Left ventricle myocardium superior (tissue), 1 donor: ENCODE measurements at places on chromosomes 11 and 22.
A peak's percentile ranks its signal among the peaks of the same experiment; 100 is the strongest.

GRCh38 chr11:128708660-128709059 is 14.8 kb downstream of the FLI1 start:
- DNase-seq: no peak

DNA sequence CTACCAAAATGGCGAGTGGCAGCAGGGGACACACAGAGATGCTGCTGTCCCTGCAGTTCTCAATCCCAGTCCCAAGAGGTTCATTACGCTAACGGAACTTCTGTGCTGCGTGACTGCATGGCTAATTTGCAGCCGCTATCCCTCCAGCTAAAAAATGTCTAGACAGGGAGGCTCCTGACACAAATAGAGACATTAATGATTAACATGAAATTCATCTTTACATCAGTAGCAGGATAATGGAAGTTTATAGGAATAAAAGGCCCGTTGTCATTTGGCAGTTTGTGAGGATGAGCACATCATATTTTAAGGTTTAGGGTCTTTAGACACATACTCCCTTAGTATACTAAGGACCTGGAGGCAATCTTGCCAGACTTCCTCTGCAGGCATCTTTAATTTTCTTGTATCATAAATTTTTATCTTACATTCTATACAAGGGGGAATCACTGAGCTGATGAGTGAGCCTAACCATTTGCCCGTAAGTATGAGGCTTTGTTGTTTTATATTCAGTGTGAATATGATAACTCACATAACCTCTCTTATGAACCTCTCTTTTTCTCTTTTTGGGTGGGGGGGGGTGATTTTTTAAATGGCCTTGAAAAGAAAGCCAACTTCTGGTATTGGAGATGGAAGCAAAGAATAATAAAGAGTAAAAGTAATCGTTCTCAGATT is 99.8 kb upstream of the OR9G4 start:
- no peak for DNase-seq

DNA sequence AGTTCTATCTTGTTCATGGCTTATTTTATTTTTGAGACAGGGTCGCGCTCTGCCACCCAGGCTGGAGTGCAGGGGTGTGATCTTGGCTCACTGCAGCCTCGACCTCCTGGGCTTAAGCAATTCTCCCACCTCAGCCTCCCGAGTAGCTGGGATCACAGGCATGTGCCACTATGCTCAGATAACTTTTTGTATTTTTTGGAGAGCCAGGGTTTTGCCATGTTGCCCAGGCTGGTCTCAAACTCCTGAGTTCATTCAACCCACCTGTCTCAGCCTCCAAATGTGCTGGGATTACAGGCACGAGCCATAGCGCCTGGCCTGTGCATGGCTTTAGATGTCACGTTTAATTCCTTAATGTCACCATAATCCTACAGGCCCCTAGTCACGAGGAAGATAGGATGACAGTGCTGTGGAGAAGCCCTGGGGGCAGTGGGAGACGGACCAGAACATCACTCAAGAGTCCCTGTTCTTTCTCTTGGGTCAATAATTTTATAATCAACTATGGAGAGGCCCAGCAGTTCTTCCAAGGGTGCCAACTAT is 99.5 kb downstream of the RDX start:
- no peak for DNase-seq

DNA sequence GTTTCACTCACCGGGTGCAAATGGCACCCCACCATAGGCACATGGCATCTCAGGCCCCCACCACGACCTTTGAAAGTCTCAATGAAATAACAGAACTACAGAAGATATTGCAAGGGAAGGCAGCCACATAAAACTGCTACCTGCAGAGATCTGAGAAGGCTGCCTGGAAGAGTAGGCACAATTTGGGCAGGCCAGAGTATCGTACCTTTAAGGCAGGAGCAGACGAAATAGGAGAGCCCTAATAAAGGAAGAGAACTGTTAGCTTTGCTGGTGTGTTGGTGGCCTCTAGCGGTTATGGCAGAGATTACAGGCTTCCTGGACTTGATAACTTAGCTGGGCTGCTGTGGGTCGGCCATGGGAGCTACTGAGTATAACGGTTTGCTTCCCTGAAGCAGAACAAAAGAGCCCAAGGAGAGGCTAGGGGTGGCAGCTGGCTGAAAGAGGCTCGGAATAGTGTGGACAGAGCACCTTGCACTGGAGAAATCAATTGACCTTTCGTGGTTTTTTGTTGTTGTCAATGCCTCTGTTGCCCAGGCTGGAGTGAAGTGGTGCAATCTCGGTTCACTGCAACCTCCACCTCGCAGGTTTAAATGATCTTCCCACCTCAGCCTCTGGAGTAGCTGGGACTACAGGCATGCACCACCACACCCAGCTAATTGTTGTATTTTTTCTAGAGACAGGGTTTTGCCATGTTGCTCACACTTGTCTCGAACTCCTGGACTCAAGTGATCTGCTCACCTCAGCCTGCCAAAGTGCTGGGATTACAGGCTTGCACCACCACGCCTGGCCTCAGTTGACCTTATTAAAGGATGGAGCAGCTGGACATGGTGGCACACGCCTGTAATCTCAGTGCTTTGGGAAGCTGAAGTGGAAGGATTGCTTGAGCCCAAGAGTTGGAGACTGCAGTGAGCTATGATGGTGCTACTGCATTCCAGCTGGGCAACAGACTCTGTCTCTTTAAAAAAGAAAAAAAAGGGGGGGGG is 4.8 kb downstream of the SDF2L1 start:
- peak; percentile 67 for DNase-seq

DNA sequence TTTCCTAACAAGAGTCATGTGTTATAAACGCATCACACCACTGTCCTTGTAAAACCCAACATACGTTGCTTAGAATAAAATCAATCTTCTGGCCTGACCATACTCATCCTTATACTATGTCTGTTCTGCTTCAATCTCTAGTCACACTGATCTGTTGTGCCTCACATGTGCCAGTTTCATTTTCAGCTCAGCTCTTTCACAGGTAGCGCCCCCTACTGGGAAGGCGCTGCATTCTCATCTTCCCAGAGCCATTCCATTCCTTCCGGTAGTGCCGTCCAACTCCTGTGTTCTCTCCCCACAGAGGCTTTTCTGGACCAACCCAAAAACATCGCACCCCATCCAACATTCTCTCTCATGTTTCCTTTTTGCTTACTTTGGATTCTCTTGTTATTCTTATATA is 22.2 kb downstream of the CASP5 start:
- no peak for DNase-seq
